Activated CD4-positive, alpha-beta T cell treated with anti-CD3 and anti-CD28 coated beads for 48 hours (primary cell): ENCODE measurements at places on chromosomes 12 and 14.
A peak's percentile ranks its signal among the peaks of the same experiment; 100 is the strongest.

GRCh38 chr12:24705741-24706358, 243.1 kb downstream of the BCAT1 start:
- no peak for DNase-seq

- DNase-seq: no peak
Observed at GRCh38 chr12:67533159-67533558, 115.4 kb upstream of the DYRK2 start.

GRCh38 chr12:9701380-9702154, 31.3 kb downstream of the CLECL1 start:
- peak; percentile 32 for DNase-seq

- DNase-seq: no peak
Observed at GRCh38 chr12:110998165-110998564, 77.8 kb upstream of the MYL2 start.

GRCh38 chr14:76808011-76808410, 4.7 kb downstream of the ANGEL1 start:
- no peak for DNase-seq

DNA sequence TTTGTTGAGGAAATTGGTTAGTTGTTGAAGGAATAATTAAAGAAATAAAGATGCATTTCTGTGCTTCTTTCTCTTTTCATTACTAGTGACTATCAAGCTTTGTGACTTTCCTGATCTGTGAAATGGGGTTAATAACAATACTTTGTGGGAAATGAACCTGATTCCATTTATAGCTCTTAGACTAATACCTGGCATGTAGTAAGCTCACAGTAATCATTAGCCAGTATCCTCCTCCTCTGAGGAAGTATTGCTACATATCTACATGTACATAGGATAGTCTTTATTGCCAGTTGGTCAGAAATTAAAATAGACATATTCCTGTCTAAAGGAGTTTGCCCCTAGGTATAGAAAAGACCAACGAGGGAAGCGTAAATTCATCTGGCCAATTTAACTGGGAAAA, 1.8 kb upstream of the CCDC198 start:
- no peak for DNase-seq

- no peak for DNase-seq
Observed at GRCh38 chr14:56144176-56144575, 26.0 kb downstream of the PELI2 start.

DNA sequence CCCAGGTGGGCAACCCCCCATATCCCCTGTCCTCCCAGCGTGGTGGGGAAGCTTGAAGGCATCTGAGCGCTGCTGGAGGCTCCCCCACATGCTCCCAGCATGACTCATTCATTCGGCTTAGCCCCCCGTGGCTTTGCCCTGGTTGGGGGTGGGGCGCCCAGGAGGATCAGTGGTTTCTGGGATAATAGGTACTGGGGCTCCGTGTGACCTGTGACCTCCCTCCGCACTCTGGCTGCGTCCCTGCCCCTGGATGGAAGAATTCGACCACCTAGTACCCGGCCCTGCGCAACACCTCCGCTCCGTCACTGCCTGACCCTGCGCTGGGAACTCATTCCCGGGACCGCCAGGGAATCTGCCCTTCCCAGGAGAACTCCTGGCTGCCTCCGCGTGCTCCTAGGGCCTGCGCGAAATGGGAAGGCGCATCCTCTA, 120.1 kb downstream of the AACS start:
- no peak for DNase-seq

- no peak for DNase-seq
Observed at GRCh38 chr12:31033681-31034080, 40.0 kb upstream of the DDX11 start.

- DNase-seq: no peak
Observed at GRCh38 chr12:64311877-64312276, 78.7 kb downstream of the C12orf56 start.

GRCh38 chr14:22976620-22977433, 5.5 kb downstream of the AJUBA start:
- DNase-seq: no peak

DNA sequence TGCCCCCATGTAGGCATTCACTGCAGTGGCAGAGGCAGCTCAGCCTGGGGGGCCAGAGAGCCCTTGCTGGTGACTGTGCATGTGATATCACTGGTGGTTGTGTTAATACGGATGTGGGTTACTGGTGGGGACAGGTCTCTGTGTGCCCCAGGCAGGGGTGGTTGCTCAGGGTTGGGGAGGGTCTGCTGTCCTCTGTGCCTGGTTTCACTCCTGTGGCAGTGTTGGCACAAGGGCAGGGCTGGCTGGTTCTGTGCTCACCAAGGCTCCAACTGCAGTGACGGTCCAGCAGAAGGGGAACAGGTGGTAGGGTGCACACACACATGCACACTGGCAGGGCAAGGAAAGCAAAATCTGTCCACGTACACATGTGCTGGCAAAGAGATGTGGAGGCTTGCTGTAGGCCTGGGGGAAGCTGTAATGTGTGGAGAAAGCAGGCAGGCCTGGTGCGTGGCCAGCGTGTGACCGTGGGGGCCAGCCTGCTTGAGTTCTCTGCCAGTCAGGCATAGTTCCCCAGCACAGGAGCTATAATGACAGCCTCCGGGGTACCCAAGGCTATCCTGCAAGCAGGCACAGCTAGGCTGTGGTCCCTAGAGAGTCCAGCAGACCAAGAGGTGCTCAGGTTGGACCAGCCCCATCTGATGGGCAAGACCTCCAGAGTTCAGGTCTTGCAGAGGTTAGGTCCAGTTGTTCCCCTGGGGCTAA, 254.6 kb downstream of the FBXL14 start:
- DNase-seq: no peak

DNA sequence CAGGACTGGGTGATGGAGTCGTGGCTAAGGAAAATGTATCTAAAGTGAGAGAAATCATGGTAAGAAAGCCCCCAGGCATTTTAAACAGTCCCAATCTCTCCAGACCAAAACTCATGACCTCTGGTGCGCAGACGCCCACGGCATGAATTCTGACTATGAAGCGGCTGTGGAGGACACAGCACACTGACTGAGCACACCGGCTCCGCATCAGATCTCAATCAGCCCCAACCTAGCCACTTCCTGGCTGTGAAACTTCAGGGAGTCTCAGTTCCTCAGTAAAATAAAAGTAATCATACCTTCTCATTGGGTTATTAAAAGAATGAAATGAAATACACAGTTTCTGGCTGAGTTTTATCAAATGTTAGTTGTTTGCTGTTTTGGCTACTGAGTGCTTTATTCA, 38.7 kb downstream of the SETD3 start:
- peak; percentile 13 for DNase-seq

GRCh38 chr14:70113211-70113610, 75.5 kb downstream of the SLC8A3 start:
- no peak for DNase-seq

GRCh38 chr12:94073441-94074051, 74.8 kb upstream of the PLXNC1 start:
- DNase-seq: no peak

GRCh38 chr14:68774771-68775613, 17.9 kb downstream of the ZFP36L1 start:
- no peak for DNase-seq

GRCh38 chr12:15788233-15789219, 662 bp downstream of the EPS8 start:
- no peak for DNase-seq
